ENCODE measurements at places on chromosomes 3 and 15. TPM values are rescaled to one million over a fixed set of nuclear protein-coding genes. Genes with fewer than 3 reads are reported as not detected.

CGNL1 gene
- total RNA-seq: 17.9 TPM

RNU5B-1 gene
- not detected for total RNA-seq

DNA sequence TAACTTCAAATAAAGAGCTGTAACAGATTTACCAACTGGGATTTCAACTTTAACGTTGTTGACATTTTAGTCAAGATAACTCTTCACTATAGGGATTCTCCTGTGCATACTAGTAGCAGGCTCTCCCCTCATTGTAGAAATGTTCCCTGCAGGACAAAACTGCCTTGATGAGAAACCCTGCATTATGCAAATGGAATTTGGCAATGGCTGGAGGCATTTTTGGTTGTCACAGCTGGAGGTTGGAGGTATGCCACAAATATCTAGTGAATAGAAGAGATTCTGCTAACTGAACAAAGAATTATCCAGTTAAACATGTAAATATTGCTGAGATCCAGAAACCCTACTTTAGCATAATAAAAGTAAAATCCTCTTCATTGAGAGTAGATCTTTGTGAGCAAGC is 928.8 kb upstream of the ALCAM start:
- no peak for DNase-seq

DNA sequence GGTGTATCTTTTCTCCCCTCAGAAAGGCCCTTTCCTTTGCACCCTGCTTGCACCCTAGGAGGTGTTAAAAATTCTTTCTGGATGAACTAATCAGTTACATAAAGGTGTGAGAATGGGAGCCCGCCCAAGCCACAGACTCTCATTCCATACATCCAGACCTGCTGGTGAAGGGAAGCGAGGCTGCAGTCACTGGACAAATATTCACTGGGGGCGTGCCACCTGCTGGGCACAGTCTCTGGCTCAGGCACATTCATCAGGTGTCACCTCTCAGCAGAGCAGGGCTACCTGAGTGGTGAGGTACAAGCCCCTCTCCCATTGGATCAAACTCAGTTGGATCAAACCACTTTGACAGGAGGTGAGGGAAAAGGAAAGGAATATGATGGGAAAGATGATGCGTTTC is 52.0 kb downstream of the NTRK3 start:
- DNase-seq: no peak

- no peak for DNase-seq
Measured at GRCh38 chr15:96428742-96429141, 98.2 kb downstream of the NR2F2 start.

GRCh38 chr3:34198309-34198708 is 399.9 kb downstream of the PDCD6IP start:
- DNase-seq: no peak

SERPINI2 gene
- total RNA-seq: not detected

Measured in lung microvascular endothelial cell (primary cell).